Frontal cortex (tissue), 4 donors: ENCODE measurements at places on chromosomes 2 and 18.

DNA sequence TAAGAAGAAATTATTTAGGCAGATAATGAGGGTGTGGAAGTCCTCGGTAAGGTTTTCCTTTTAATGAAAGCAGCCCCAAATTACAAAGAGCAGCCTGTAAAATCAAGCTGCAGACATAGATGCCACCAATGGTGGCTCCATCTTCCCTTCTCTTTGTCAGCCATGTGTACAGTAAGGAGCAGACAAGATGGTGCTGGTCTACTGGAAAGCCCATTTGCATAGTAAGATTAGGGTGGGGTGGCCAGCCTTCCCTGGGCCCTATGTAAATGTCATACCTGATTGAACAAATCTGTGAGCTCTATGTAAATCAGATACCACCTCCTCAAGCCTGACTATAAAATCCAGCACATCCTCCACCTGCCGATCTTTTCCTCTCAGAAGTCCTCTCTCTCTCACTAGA is 154.4 kb upstream of the SERTAD2 start:
- DNase-seq, result no peak

DNA sequence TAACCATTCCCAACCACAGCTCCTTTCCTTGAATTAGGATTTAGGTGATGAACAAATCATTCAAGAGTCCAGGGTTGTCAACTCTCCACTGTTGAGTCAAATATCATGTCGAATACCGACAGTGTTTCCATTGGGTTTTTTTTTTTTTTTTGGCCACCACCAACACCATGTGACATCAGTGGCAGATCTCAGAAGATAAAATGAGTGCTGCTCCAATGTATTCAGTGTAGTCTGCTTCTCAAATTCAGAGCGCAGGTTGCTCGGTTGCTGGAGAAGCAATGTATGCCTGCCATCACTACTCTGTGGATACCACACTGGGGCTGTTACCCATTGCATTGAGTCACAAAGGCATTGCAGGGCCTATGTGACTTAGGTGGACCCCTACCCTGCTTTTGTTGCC is 10.8 kb upstream of the ATL2 start:
- no peak for DNase-seq

GRCh38 chr2:86806059-86806857 is 15.5 kb upstream of the CD8A start:
- DNase-seq, result no peak

DNA sequence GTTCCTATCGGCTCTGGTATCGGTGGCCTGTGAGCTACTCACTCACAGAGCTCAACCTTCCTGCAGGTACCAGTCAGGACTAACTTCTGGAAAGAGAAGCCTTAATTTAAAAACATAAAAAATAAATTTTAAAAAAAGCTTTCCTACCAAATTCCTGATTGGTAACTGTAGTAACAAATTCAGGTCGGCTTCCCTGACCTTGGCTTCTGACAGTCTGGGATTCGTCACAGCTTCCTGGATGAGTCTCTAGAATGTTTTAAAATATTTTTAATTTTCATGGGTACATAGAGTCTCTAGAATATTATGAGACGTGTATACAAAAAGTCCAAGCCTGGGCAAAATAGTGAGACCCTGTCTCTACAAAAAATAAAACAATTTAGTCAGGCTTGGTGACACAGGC is 45.0 kb upstream of the MTCL1 start:
- DNase-seq, result no peak

DNA sequence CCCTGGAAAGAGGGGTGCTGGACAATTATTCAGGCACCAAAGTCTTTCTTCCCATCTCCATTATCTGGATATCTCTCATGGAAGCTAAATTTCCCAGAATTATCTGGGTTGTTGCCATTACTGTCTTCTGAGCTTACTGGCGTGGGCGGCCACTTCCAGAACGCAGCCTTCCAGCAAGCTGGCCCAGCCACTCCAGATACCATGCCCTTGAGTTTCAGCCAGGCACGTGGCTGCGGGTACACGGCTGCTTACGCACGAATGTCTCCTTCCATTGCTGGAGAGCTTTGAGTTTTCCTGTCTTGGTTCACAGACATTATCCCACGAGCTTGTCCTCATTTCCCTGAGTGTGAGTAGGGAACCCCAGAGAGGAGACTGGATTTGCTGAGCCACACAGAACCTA is 32.7 kb downstream of the CELF4 start:
- no peak for DNase-seq

- DNase-seq, result no peak
These were observed 15.4 kb upstream of the RMC1 start for GRCh38 chr18:23487738-23488570.

GRCh38 chr2:165539985-165540384 is 70.5 kb downstream of the CSRNP3 start:
- DNase-seq, result no peak

- DNase-seq, result peak; percentile 78
These were observed 12.1 kb upstream of the ARHGEF4 start for GRCh38 chr2:130824492-130825061.

DNA sequence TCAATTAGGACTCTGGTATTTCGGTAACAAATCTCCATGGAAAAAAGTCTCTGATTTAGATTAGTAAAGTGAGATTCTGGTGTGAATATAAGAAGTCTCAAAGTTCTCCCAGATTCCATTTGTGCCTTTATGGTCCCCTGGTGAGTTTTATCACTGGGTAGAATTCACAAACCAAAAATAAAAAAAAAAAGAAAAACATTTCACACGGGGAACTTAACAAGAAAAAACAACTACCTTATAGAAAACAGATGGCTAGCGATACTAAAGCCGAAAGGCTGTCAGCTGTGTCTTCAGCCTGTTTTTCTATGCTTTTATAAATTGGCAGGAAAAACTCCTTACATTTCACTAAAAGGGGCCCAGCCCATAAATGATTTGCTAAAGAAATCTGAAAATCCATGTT is 50.6 kb downstream of the COL5A2 start:
- DNase-seq, result no peak

GRCh38 chr2:121699421-121700333 is 37.0 kb downstream of the NIFK start:
- DNase-seq, result no peak

- no peak for DNase-seq
These were observed 416.6 kb downstream of the TMX3 start for GRCh38 chr18:68298330-68298729.

DNA sequence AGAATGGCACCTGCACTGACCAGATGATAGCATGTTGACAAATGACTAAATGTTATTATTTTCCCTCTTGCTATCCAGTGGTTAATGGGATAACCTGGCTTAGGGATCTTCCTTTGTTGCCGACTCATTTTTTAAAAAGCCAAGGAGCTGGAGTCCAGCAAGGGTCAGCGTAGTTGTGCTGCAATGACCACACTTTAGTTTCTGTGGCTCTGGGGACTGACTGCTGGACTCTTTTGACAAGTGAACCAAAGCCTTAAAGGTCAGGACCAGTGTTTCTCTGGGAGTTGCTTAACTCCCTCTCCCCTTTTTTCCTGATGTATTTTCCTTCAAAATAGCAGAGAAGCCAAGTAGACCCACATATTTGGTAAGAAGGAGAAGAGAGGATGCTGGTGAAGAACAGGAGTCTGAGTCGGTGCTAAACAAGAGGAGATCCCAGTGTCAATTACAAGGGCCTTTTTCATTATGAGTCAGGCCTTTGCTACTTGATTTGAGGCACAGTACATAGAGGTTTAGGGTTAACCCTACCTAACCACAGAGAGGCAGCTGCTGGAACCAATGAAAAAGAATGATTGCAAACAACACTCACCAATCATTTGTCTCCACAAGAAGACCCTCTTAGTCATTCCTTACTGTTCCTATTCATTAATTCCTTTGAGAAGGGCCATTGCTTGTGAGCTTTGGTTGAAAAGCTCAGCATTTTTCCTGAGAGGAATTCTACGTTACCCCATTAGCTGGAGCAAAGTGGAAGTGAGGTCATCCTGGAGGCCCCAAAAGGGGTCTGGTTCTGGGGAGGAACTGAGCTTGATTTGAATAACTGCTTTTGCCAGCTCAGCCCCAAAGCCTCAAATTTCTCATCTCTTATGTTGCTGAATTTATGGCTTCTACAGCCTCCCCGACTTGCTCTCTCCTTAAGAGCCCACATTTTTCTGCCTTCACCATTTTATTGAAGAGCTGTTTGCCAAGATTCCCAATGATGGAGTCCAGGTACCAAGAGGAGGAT is 137.6 kb upstream of the HNMT start:
- DNase-seq, result no peak

GRCh38 chr2:43085929-43086328 is 140.5 kb downstream of the ZFP36L2 start:
- no peak for DNase-seq

- no peak for DNase-seq
These were observed 57.4 kb upstream of the EPHA4 start for GRCh38 chr2:221629468-221629867.

DNA sequence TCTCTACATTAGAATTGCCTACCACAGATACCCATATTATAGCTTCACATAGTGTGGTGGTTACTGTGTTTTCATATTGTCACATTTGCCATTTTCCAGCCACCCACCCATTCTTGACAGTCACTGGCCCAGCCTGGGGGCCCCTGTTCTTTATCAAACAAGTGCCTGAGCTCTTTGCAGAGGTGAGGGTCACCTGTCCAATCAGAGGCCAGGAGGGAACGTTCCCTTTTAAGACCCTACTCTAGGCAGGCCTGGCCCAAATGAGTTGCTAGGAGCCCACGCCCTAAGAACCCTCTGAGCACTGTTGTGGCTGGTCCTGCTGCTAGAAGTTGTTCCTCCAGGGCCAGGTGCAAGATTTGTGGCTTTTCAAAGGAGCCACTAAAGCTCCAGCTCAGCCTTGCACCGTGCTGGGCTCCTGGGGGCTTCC is 5.2 kb downstream of the IL37 start:
- DNase-seq, result no peak

DNA sequence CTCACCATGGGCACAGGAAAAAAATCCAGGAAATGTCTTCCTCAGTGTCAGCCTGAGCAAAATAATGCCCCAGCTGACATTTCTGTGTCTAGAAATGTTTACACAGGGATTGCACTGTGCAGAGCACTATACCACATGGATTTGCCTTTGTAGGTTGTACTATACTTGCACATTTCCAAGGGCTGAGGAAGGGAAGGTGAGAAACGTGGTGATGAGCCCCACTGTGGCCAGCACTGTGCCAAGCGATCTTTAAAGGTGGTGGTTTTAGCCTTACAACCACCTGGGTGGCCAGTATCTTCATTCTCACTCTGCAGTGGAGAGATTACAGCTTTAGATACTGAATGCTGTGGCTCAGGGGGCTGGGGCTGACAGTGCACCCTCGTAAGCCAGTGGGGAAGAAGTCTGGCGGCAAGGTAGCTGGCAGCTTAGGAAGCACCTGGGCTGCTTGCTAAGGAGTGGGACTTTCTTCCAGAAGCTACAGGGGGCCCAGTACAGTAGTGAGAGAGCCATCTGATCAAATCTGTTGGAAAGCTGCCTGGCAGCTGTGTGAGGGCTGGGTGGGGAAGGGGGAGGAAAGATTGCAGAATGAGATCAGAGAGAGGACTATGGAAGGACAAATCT is 81.4 kb upstream of the MSH2 start:
- DNase-seq, result no peak

GRCh38 chr18:50654658-50655550 is 95.0 kb downstream of the MAPK4 start:
- no peak for DNase-seq

- DNase-seq, result no peak
These were observed 19.0 kb upstream of the IGFBP5 start for GRCh38 chr2:216714376-216714775.

GRCh38 chr2:166651080-166651675 is 157.1 kb upstream of the SCN7A start:
- DNase-seq, result no peak

- no peak for DNase-seq
These were observed 36.2 kb upstream of the FMNL2 start for GRCh38 chr2:152298754-152299153.

GRCh38 chr2:144084114-144084661 is 435.7 kb downstream of the ZEB2 start:
- no peak for DNase-seq

DNA sequence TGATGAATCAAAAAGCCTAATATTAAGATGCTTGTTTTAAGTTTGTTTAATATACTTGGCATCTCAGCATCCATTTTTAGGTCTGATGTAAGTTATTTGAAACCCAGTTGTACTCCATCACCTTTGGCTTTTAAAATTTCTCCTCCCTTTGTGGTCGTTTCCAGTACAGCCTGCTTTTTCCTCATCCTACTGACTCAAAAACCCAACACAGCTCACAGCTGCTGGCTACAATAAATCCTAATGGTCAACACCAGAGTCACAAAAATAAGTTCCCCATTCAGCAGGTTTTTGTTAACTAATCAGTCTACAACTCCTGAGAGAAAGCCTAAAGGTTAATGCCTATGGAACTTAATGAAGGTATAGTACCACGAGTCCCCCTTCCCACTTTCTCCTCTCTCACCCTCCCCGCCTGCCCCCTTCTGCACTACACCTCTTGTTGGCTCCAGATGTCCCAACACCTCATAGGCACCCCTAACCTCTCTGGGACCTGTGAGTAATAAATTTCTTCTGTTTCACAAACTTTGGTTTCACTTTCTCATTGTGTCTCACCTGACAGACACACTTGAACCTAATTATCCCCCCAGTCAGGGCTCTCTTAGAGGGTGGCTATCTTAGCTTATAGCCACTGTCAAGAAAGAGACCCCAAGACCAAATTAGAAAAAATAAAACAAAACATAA is 148.6 kb downstream of the GALNT1 start:
- no peak for DNase-seq

- DNase-seq, result no peak
These were observed 933.6 kb upstream of the SLC39A10 start for GRCh38 chr2:194723446-194723845.

DNA sequence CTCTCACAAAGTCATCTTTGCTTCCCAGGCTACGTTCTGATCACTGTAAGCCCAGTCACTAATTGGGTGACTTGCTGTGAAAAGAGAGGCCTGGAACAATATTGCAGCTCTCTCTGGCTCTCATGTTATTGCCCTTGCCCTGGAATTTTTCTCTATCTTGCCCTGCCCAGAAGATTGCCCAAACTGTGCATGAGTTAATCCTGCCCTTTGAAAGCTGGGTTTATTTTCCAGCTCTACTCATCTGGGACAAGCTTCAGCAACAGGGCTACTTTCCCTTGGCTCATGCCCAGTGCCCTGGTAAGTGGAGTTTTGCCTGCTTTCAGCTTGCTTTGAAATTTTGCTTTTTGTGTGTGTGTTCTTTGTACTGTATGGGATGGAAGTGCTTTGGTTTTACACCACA is 6.9 kb upstream of the EHBP1 start:
- DNase-seq, result no peak

GRCh38 chr18:35236571-35237363 is 4.1 kb upstream of the ZNF397 start:
- DNase-seq, result no peak

GRCh38 chr2:124027182-124027581 is 2.1 kb downstream of the CNTNAP5 start:
- DNase-seq, result peak; percentile 50
